ENCODE measurements at places on chromosomes 3 and 15.

DNA sequence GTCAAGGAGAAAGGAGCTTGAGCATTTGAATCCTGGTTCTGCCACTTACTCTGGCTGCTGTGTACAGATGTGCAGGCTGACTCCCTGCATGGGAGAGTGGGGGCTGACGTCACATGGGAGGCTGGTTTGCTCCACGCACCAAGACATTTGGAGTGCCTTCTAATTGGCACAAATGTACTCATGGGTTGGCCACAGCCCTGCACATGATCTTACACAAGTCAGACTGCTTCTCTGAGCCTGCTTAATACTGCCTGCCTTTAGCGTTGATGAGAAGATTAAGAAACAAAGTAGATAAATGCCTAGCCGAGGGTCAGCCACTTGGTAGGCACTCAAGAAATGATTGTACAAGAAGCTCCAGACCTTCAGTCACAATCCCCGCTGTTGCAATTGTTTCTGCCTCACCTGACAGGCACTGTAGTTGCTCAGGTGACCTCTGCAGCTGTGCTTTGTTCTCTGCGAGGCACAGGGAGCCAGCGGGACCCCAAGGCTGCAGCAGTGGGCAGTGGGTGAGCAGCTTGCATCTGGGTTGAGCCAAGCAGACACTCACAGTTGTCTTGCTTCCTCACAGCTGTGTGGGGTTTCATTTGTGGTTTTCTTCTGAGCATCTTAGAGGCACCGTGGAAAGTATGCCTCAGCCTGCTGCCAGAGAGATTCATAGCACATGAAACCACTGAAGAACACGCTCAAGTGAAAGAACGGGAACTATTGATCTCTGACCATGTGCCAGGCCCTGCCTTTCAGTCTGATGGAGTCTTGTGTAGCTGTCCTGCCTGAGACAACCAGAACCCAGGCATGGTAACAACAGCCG, 33.1 kb downstream of the GRK7 start:
- no peak for DNase-seq

GRCh38 chr15:100879061-100879463, 569 bp upstream of the ALDH1A3 start:
- no peak for DNase-seq

DNA sequence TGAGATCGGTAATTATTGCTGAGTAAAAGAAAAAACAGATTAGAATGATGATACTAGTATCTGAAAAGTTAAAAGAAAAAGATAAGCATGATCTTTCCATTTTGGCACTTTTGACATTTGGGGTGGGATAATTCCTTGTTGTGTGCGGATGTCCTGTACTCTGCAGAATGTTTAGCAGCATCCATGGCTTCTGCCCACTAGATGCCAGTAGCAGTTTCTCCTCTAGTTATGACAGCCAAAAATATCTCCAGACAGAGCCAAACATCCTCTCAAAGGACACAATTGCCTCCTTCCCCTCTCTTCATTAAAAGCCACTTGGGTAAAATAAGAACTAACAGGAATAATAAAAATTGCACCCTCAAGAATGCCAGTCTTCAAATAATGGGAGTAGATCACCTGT, 468.8 kb upstream of the GRM7 start:
- no peak for DNase-seq

- no peak for DNase-seq
These were observed 725 bp downstream of the CHL1 start for GRCh38 chr3:197149-197827.

DNA sequence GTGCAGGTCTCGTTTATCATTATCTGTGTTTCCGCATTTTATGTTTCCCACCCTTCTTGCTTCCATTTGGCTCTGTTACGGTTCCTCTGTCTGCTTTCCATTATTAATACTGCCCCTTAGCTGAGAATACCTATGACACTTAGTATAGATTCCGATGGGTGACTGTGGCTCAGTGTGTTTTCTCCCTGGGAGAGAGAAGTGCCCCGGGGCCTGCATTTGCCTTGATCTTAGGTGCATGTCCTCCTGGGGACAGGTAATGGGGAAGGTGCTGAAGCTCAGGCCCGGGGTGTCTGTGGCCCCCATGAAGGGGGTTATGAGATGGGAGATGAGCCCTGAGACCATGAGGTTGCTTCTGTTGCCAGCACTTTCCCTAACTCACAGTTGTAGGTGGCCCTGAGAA, 43.4 kb upstream of the PCSK6 start:
- no peak for DNase-seq

DNA sequence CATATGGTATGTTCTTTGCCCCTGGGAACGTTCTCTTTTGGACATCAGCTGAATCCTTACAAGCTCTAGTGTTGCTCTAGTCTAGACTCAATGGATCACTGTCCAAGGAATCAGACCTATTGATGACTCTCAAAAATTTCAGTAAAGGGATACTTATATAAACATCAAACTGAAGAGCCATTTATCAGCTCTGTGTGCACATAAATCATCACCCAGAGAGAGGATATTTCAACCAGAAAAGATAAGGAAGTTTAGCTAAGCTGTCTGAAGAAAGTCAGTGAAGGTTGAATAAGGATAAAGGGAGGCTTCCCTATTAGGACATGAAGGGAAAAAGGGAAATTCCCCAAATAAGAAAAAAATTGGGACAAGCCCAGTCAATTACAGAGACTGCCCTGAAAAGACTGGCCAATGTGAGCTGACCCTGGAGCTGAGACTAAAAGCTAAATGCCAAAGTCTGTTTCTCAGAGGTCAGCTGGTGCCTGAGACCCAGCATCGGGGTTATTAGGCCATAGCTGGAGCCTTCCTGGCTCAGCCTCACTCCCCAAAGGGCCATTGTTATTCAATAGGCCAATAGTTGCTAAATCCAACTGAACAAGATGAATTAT, 424.1 kb upstream of the THBS1 start:
- DNase-seq: no peak

DNA sequence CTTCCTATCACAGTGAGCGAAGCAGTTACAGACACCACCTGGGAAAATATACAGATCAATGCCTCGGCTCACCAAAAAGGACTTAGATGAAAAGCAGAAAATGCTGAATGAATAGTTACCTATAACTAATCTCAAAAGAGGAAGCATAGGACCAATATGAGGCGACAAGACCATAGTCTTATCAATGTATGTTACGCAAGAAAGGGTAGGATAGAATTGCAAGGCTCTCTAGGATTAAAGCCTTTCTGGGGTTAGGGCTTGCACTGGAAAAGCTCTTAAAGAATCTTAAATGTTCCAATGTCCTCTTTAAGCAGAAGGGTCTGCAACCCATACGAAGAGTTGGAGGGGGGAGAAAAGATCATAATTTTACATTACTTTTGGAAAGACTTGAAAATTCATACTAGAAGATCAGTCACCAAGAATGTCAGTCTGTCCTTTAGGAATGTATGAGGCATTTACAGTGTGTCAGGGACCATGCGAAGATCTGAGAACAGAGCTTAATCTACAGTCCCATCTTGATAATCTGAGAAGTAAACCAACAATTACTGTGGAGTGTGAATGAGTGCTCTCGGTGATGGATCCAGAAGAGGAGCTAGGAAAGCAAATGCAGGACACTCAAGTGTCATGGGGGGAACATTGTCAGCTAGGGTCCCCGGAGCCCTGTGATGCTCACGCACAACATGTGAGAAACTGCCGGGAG, 185.9 kb downstream of the GREM1 start:
- no peak for DNase-seq

GRCh38 chr3:143360244-143360643, 240.7 kb downstream of the CHST2 start:
- DNase-seq: no peak

GRCh38 chr3:130820976-130821375, 72.9 kb upstream of the ATP2C1 start:
- DNase-seq: no peak

DNA sequence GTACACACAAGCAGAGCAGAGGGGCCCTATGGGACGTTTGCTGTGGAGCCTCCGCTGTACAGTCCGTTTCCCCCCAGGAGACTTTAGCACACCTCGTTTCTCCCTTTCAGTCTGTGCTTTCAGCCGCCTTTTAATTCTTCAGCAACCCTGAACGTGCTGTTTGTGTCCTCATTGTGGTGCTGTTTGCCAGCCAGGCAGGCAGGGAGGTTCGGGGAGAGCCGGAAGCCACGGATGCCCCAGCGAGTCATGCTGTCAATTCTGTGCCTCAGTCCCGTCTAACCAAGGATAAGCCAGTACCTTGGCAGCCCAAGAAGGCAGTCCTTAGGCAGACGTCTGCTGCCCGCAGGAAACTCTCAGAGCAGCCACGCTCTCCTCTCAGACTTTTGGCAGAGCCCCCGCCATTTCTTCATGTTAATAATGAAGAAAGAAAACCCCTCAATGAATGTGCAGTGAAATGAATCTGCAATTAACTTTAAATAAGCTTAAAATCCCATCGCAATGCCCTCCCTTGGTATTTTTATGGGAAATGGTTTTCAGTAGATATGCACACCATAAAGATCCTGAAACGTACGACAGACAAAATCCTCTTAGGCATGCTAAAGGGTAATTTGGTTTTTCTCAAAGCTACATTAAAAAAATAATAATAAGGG, 158.6 kb downstream of the UACA start:
- no peak for DNase-seq

GRCh38 chr3:77373619-77374018, 333.7 kb downstream of the ROBO2 start:
- no peak for DNase-seq

DNA sequence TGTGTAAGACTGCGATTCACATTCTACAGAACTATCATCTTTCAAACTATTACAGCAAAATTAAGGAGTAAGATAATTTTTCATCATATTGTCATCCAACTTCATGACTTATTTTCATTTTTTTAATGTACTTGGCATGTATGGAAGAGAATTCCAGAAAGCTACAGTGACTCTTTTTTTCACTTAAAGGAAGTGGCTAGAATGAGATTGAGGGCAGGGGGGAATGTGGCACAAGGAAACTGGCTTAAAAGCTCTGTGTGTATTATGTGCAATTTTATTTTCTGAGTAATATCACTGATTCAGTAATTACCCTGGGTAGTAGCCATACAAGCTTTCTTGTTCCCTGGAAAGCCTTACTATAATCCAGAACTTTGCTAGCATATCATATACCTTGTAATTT, 94.6 kb downstream of the FILIP1L start:
- no peak for DNase-seq

GRCh38 chr3:17014284-17014683, 129.5 kb downstream of the PLCL2 start:
- DNase-seq: no peak

GRCh38 chr3:64796607-64797399, 109.0 kb upstream of the ADAMTS9 start:
- no peak for DNase-seq

DNA sequence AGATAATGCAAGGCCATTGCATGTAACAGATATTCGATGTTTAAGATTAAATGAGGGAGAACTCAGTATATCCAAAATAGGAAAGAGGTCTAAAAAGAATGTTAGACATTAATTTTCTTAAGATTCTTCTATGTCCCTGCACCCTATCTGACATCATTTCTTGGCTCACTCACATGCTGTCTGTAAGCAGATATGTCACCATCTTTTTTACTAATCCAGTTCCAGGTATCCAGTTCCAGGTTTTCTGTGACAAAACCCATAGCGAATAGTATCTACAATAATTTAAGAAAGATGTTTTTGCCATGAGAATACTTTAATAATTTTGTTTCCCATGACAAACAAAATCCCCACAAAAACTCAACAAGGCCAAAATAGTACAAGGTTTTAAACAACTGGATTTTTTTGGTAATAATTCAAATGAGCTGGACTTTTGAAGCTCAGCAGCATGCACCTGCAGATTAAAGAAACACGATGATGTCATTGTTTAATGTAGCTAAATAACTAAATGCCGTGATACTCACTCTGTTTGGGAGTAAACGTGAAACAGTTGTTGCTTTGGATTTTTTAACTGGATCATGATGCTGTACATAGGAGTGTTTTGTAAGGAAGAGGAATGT, 867.6 kb downstream of the EPHA3 start:
- no peak for DNase-seq

DNA sequence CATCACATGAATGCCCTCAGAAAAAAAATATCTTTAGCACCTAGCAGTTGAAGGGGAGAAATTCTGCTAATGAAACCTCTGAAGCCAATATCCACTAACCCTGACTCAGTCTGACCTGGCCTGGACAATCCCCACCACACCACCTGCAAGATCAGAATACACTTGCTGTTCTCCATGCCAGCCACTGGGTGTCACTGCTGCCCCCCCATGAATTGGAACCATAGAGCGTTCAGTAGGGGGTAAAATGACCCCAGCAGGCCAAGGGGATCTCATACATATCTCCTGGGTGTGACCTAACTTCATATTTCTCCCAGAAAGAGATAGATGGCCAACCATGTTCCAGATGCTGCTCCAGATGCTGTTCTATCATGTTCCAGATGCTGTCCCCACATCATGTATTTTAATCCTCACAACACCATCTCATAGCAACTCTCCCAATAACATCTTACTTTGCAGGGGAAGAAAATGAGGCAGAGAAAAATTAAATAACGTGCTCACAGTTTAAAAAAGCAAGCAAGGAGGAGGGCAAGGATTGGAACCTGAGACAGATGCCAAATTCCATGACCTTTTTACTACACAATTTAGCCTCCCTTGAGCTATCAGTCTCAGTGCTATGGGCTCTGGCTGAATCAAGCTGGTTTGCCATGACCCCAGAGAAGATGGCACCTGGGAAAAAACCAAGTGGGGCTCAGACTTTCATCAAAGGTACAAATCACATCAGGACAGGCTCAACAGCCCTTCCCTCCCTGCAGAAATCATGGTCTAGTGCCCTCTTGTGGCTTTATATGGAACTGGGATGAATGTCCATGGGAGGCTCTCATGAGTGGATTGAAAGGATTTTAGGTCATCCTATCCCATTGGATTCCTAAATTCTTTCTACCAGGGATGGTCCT, 12.4 kb downstream of the NTRK3 start:
- no peak for DNase-seq

- DNase-seq: no peak
These were observed 40.1 kb upstream of the PARP14 start for GRCh38 chr3:122640437-122640999.

DNA sequence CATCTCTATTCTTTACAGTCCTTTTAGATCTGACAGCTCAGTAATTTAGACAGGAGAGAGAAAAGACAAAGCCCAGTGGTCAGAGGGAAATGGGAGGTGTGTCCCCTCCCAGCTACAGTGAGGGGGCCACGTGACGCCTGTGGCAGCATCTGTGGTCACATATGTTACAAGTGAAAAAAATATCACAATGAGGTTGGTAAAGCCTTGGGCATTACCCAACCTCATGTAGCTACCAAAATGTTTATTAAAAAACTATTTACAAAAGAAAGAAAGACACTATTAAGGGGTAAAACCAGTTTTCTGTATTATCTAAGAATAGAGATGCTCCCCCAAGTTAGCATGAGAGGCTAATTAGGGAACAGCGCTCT, 42.9 kb upstream of the PLCL2 start:
- DNase-seq: no peak

GRCh38 chr3:170695486-170696064, 109.7 kb upstream of the SLC7A14 start:
- no peak for DNase-seq

All from NCI-H526 treated with DMSO at 0.1 percent for 48 hours (cell line).